ENCODE measurements at places on chromosomes 12 and 14.

DNA sequence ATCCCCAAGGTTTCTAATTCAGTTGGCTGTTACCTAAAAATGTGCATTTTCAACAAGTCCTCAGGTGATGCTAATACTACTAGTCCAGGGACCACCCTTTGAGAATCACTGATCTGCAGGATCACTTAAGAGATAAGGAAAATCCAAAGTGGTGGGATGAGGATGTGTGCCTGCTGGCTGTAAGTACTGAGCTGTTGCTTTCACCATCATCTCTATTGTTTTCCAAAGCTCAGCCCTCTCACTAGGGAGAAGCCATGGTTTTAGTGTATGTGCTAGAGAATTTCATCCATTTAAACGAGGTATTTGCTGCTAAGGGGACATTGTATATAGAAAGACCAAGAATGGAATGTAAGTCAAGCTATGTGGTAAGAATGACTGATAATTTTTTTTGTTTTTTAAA, 202.3 kb downstream of the KIF21A start:
- no peaks in the 10 kb centered on the region for H3K4me1 ChIP-seq
- peaks cover 5% of the 10 kb centered on the region for H3K27me3 ChIP-seq
- H3K27ac ChIP-seq = no peak overlapping the region

GRCh38 chr14:81890020-81890419, 356.4 kb upstream of the SEL1L start:
- no peaks in the 10 kb centered on the region for H3K27me3 ChIP-seq
- H3K4me1 ChIP-seq = no peaks in the 10 kb centered on the region
- no peak for DNase-seq
- H3K36me3 ChIP-seq = no peaks in the 10 kb centered on the region
- H3K4me3 ChIP-seq = no peak overlapping the region

DNA sequence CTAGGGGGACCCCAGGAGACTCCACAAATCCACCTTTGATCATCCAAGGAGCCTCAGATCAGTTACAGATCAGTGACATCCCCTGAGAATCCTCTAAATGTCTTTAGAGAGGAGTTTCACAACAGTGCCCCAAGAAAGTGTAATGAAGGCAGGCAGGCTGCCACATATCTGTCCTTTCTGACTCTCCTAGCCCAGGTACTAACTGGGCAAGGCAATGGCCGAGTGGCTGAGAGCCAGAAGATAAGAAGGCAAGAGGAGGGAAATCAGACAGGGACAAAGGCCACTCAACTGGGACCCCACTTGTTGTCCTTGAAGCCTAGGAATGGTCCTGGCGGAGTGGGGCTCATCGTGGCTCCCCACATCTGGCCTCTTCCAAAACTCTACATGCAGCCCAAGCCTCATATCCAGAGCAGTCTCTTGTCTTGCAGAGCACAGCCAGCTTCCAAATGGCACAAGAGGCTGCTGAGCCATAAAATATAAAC, 11.6 kb downstream of the ACTN1 start:
- peaks cover 37% of the 10 kb centered on the region for H3K4me1 ChIP-seq
- H3K4me3 ChIP-seq = no peak overlapping the region
- H3K27me3 ChIP-seq = no peaks in the 10 kb centered on the region

DNA sequence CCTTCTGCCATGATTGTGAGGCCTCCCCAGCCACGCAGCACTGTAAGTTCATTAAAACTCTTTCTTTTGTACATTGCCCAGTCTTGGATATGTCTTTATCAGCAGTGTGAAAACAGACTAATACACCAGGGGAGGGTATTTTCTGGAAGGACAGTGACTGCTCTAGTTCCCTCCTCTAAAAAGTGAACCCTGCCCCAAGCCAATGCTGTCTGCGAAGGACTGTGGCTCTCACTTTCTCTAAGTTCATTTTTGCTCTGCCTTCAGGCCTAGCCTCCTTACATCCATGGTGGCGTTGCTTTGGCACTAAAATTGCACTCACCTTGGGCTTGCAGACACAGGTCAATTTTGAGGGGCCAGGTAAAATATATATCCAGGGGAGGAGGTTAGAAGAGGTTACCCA, 323.0 kb downstream of the VRK1 start:
- peak overlapping the region; percentile 81 for H3K27ac ChIP-seq
- no peaks in the 10 kb centered on the region for H3K27me3 ChIP-seq
- H3K4me1 ChIP-seq = peaks cover 39% of the 10 kb centered on the region
- H3K36me3 ChIP-seq = no peaks in the 10 kb centered on the region

- H3K36me3 ChIP-seq = no peaks in the 10 kb centered on the region
- H3K27me3 ChIP-seq = no peaks in the 10 kb centered on the region
- no peaks in the 10 kb centered on the region for H3K4me1 ChIP-seq
- DNase-seq = no peak
- H3K27ac ChIP-seq = no peak overlapping the region
These were observed 335.5 kb upstream of the SFSWAP start for GRCh38 chr12:131375261-131375971.

DNA sequence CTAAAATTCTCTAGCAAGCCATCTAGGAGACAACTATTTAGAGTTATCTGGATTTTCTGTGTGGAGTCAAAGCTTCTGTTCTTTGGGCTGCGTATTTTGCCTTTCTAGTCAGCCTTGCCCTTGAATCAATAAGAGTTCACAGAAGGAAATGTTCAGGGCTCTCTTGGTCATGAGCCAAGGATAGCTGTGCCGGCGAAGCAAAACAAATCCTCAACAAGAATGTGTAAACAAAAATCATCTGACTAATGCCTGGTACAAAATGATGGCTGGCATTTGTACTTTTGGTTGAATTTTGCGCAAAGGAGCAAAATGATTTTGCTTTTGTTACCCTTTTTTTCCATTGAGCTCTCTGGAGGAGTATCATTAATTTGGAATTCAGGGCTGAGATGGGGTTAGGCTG, 171.1 kb downstream of the DACT1 start:
- H3K36me3 ChIP-seq = no peaks in the 10 kb centered on the region
- H3K4me1 ChIP-seq = no peaks in the 10 kb centered on the region
- no peak overlapping the region for H3K27ac ChIP-seq
- no peak for DNase-seq
- no peaks in the 10 kb centered on the region for H3K27me3 ChIP-seq

GRCh38 chr12:24889411-24889810, 59.5 kb downstream of the BCAT1 start:
- no peaks in the 10 kb centered on the region for H3K4me1 ChIP-seq
- H3K27ac ChIP-seq = no peak overlapping the region
- no peak for DNase-seq
- H3K36me3 ChIP-seq = peaks cover 6% of the 10 kb centered on the region
- no peak overlapping the region for H3K4me3 ChIP-seq
- H3K27me3 ChIP-seq = peaks cover 2% of the 10 kb centered on the region
